ENCODE measurements at places on chromosomes 3 and 15.
A peak's percentile ranks its signal among the peaks of the same experiment; 100 is the strongest.

DNA sequence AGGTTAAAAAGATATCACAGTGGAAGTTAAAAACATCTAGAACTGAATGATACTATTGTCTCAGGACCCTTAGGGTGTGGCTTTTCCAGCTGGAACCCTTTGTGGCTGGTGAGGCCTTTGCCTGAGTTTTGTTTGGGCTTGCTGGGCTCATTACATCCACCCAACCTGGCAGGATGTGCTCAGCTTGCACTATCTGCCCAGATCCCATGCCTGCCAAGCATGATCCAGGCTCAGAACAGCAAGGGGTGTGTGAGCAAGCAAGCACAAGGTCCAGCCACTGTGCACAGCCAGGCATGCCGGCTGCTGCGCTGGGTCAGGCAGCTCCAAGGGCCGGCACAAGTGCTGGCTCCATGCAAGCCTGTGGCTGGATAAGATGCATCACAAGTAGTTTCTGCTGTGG, 512.7 kb upstream of the CDIN1 start:
- no peak for DNase-seq

GRCh38 chr15:56831467-56832005, 86.9 kb upstream of the TCF12 start:
- no peak for DNase-seq

DNA sequence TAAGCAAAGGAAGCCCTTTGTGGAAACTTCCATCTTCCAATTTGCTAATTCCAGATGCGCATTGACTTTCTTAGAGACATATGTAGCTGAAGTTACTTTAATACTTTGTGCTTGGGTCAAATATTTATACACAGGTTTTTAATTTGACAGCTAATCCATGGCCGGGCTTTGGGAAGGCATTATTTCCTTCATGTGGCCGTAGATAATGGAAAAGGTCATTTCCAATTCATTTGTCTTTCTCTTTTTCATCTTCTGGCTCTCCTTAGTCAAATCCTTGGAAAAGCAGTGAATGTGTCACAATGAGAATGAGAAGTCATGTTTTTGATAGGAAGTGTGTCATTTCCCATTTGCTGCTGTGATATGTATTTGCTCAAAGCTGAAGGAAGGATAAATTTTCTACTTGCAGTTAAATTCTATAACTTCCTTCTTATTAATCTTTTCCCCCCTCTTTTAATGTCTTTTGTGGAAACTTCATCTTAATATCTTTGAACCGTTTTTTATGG, 323.3 kb downstream of the CLSTN2 start:
- no peak for DNase-seq

GRCh38 chr15:93997071-93997658, 234.2 kb upstream of the MCTP2 start:
- peak; percentile 48 for DNase-seq

- DNase-seq, result peak; percentile 33
Measured at GRCh38 chr3:10933805-10934481, 58.6 kb upstream of the SLC6A1 start.

DNA sequence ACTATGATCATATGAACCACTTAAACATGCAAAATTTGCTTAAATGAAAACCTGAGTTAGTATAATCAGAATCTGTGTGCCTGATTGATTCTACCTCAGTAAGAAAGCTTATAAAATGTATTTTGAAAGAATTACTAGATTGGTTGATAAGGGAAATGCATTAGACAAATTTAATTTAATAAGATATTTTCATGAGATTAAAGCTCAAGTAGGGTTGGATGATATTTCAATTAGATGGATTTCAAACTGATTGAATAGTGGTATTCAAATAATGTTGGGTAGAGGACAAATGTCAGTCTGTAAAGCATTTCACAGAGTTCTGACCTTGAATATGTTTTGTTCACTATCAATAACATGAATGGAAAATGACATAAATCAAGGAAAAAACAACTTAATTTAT, 780.4 kb upstream of the ALCAM start:
- no peak for DNase-seq

DNA sequence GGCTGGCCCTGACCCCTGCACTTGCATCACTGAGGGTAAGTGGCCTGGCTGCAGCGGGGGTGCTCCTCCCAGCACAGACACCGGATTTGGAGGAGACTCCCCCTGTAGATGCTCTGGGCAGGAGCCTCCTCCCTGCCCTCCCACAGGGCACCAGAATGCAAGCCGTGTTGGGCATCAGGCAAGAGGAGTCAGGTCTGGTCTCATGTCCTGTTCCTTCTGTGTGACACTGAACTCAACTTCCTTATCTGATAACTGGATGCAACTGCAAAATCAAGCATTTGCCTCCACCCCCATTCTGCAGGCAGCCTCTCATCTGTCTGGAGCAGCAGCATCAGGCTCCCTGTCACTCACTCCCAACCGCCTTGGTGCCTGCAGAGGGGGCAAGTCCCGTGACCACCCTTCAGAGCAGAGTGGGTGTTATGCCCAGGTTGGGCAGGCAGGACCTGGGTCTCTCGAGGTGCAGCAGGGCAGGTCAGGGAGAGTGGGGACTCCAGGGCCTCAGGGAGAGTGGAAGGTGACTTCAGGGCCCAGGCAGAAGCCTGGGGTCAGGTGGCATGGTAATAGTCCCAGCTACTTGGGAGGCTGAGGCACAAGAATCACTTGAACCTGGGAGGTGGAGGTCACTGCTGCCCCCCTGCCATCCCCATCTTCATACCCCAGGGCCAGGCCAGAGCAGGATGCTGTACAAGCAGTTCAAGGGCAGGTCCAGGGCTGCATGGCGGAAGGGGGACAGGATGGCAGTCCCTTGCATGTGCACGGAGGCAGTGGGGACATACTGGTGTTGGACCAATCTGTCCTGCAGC, 10.5 kb upstream of the RPL29 start:
- DNase-seq, result no peak

GRCh38 chr3:173891272-173892100, 493.9 kb downstream of the NLGN1 start:
- no peak for DNase-seq

DNA sequence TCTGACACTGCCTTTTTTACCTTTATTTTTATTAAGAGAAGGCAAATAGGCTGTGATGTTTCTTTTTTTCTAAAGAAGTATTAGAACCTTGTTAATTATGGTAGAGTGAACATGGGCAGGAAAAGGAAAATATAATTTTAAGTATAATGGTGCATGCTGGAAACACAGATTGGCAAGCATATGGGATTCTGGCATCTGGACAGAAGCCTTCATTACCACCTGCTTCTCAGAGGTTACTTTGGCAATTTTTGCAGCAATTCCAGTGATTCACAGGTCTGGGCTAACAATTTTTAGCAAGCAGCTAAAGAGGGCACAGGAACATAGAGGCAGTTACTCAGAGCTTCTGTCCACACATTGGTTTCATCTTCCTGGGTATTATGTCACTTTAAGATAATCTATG, 258.3 kb downstream of the DIPK2A start:
- no peak for DNase-seq

DNA sequence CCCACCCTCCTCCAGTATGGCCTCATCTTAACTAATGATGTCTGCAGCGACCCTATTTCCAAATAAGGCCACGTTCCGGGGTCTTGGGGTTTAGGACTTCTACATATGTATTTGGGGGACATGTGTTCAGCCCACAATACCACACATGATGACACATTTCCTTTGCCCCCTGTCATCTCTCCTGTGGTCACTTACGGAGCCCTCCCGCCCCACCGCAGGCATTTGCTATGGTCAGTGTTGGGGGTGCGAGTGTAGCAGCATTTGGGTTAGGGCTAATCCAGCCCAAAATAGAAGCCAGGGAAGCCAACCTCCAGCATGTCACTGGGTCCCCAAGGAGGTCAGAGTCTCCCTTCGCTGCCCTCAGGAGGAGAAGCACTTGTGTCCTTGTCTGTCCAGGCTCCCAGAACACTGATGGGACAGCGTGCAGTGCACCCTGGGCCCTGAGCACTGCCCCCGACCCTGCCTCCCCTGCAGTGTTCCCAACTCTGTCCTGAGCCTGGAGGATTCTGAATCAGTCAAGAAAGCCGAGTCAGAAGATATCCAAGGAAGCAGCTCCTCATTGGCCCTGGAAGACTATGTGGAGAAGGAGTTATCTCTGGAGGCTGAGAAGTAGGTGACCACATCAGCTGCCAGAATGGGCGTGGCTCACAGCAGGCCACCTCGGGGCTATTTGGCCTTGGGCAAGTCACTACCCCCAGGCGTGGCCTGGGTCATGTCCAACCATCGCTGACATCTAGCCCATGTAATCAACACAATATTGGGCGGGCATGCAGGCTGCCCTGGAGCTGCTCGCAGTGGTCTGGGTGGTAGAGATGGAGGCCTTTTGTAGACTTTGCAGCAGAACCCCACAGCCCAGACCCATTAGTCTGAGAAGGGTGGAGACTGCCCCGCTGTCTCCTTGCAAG, 46.9 kb upstream of the FGD5 start:
- no peak for DNase-seq

DNA sequence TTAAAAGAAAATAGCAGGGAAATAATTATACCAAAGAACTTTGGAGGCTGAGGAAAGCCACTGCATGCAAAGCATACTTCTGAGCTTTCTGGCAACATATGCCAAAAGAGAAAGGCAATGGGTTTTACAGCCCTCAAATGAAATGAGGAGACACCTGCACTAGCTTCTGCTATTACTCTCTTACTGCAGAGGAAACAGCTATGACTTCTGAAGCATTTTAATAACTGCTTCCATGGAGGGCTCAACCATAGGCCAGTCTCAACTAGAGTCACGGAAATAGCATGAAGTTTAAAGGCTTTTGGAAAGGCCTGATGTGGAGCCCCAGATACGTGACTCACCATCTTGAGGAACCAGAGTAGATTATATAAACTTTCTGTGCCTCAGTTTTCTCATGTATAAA, 114.8 kb downstream of the OXNAD1 start:
- no peak for DNase-seq

DNA sequence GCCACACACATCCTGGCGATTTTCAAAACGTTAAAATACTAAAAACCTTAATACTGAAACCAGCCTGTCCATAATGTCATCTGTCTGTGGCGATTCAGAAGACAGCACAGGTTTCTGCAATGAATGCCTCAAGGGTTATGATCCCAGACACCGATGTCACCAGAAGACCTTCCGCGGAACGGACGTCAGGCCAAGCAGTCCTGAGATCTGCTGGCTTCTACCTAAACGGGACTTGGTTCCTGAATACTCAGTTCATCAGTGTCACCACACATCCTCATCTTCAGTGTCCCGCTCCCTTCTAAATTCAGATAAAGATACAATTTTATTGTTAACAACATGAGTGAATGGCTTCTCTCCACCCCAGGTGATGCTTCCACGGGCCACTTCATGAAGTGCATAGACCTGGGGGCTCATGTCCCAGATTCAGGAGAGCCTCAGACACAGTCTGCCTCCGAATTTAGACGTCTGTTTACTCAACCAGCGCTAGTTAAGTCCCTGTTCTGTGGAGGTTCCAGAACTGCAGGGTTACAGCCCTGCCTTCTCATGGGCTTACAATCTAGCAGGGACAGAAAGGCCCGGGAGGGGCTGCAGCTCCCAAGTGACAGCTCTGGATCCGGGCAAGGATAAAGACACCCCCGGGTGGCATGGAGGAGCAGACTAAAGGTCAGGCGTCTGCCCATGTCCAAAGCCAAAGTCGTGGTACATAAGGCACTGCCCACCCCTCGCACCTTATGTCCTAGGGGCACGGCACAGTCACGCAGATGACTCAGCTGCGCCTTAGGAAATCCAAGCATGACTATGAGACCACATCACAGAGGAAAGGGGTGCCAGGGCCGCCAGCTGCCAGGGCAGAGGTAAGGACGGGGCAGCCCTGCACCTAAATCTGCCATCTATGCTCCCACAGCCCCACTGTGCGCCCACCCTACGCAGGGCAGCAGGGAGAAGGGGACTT, 75.9 kb downstream of the VGLL4 start:
- peak; percentile 93 for DNase-seq

DNA sequence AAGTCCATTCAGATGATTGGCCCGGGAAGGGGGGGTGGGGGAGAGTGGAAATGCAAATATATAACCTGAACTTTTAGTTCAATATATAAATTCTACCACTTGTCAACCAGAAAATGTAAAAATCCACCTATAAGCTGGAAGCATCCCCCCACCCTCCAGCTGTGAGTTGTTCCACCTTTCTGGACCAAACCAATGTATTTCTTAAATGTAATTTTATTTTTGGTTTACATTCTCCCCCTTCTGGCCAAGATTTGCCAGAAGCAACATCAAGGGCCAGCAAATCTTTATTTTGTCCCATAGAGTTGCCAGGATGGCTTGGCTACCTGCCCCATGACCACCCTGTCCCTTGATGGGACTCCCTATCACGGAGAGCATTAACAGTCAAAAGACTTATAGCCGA, 545.7 kb downstream of the TBL1XR1 start:
- DNase-seq, result peak; percentile 1

GRCh38 chr3:71987828-71988227, 202.9 kb upstream of the PROK2 start:
- DNase-seq, result peak; percentile 8

DNA sequence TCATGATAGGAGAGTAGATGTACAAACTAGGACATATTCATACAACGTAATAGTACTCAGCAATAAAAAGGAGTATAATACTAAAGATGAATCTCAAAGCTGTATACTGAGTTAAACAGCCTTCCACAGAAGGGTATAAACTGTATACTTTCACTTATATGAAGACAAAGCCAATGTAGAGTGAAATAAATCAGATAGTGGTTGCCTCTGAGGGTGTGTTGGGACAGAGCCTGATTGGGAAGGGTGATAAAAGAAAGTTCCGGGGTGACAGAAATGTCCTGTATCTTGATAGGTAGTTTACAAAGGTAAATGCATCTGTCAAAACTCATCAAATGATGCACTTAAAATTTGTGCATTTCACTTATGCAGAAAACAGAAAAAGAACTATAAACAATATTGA, 122.5 kb downstream of the ADAM10 start:
- no peak for DNase-seq

DNA sequence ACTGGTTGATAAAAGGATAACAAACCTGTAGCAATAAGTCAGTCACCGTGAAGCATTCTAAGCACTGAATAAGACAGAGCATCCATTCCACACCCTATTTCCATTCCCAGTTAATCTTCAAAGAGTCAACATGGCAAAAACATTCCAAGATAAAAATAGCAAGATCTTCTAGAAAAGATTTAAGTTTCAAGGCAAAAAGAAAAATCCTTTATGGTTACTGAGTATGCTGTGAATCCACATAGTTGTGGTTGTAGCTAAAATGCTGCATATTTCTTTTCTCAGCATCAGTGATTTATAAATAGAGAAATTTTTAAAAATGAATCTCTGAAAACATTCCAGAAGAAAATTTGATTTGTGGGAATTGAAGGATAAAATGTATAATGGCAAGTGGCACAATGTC, 21.1 kb downstream of the GAP43 start:
- DNase-seq, result peak; percentile 54

- DNase-seq, result no peak
Measured at GRCh38 chr3:50493086-50493485, 10.3 kb downstream of the CACNA2D2 start.

GRCh38 chr3:157488144-157488543, 15.1 kb downstream of the VEPH1 start:
- DNase-seq, result no peak
